ENCODE measurements at places on chromosomes 16 and 17.

DNA sequence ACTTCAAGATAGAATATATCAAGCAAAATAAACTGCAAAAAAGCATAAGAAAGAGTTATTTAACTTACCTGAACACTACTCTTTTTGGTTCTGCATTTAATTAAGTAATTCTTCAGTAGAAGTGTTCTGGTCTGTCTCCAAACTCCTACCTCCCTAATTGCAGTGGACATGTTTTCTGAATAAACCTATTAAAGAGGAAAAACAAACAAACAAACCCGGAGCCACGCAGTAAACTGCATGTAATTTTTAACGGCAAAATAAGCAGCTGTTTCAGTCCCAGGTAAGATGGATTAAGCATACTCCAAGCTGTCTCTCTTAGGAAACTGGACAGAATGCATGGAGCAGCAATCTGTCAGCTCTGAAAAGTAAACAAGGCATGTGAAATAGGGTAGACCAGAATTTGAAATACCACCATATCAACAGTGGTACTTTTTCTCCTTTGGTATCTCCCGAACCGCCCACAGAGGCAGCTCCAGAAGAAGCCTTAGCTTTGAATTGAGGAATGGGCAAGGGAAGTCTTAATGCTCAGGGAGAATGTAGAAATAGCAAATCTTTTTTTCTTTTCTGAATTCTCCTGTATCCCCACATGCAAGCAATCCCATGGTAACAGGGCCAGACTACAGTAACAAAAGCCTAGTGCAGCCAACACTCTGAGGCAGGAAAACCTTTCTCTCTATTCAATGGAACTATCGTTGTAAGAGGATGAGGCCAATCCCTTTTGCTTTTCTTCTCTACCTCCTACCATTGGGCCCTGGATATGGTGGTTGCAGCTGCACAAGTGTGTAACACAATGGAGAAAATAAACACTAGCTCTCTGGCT, 12.5 kb downstream of the ABCA5 start:
- DNase-seq, result no peak

GRCh38 chr17:38748149-38748891, at the start of gene PCGF2:
Gene PCGF2 (minus strand): TSS chr17:38748336. CDS start chr17:38740402, 7,934 bp downstream.
- no peak for DNase-seq

DNA sequence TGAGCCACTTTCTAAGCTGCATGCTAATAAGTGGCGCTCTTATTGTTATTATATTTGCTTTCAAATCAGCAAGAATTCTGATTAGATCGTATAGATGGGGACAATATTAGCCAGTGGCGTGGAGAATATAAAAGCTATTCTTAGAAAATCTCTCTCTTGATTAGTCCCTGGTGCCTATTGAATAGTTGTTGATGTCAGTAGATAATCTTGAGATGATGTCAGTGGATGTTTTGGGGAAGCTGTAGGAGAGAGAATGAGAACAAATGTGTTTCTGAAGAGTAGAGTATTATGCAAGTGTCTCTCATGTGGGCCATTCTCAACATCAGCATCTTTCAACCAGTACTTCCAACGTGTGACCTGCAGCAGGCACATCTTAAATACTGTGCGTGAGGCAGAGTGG, 445.7 kb downstream of the GRIN2A start:
- no peak for DNase-seq

DNA sequence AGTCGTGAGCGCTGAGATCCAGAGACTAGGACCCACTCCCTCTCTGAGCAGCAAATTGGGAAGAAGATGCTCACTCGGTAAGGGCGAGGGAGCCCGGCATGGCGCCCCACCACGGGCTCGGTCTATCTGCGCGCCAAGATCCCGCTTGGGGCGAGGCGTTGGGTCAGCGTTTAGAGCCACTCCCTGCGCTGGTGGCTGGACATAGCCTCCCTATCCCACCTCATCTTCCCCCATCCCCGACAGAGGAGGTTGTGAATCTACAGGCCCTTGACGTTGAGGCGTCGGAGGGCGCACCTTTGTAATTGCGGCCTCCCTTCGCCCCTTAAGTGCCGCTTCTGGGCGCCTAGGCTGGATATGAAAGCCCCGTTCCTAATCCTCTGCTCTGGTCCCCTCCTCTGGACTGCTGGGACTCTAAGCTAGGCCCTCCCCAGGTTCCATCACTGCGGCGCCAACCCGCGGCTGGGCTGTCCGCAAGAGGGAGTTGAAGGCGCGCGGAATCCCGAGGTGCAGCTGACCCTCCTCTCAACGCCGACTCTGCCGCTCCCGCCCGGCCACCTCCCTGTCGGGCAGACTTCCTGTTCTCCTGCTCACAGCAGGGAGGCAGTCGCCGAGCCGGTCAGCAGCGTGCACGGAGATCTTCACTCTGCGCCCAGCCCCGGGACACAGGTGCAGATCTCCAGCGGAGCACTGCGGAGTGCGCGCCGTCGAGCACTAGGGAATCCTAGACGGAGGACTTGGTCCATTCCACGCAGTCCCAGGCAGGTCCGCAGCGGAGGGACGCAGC, 16.1 kb upstream of the HOXB9 start:
- DNase-seq, result no peak

DNA sequence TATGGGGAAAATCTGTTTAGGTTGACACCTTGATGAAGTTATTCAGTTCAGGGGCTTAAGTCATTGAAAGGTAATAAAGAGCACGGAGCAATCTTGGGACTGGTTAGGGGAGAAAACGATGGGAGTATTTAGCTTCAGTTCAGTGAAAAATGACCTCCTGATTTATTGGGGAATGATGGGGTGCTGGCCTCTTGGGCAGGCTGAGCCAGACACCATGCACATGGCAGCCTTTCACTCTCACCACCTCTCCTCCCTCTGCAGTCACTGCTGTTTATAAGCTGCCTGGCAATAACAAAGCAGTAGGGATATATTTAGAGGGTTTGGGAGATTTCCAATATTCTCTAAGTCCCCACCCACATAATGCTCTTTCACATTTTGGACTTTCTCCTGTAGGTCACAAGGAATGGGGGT, 140.5 kb upstream of the HS3ST2 start:
- no peak for DNase-seq

DNA sequence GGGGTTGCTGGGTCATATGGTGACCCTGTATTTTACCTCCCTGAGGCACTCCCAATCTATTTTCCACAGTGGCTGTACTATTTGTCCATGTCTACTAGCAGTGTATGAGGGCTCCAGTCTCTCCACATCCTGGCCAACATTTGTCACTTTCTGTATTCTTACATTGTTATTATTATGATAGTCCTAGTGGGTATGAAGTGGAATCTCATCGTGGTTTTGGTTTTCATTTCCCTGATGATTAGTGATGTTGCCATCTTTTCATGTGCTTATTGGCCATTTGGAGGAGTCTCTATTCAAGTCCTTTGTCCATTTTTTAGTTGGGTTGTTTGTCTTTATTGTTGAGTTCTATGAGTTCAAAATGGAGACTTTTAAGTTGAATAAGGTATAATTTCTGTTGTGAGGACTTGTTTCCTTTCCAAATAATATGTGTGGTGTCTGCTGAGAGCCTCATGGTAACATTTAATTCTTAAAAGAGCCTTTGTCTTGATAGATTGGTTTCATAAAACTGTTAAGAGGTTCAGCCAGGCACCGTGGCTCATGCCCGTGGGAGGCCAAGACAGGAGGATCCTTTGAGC, 108.2 kb downstream of the RPTOR start:
- no peak for DNase-seq

- no peak for DNase-seq
Observed at GRCh38 chr17:39894681-39895376, 23.6 kb downstream of the GSDMB start.

- DNase-seq, result no peak
Observed at GRCh38 chr16:83727751-83728352, 79.9 kb upstream of the HSBP1 start.

DNA sequence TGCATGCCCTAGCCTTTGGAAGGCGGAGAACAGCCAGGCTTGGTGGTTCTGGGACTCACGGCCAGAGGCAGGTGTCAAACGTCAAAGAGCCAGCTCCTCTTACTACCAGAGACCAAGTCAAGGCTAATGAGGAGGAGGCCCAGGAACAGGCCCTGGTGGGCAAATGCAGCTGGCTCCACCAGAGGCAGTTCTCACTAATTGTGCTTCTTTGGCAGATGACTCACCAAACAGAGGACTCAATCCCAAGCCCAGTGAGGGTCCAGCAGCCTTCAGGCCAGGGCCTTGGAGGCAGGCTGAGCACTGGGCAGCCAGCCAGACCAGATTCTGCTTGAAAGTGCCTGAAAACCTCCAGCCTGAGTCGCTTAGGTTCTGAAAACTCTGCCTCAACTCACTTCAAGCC, 336.5 kb upstream of the CDH5 start:
- DNase-seq, result no peak

DNA sequence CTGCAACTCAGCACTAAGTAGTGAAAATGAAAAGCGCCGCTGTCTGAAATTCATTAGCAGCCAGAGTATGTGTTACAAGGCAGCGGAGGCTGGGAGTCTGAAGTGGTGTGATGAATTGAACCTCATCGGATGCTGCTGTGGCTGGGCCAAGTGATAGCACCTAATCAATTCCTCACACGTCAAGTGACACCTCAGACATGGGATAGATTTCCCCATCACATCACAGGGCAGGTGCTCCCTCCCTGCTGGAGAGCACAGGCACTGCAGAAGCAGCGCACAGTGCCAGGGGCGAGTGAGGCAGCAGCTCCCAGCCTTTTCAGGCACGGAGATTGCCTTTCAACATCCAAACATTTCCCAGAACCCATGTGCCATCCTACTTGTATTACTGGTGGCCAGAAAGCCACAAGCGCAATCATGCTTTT, 32.2 kb downstream of the DRC3 start:
- DNase-seq, result no peak

DNA sequence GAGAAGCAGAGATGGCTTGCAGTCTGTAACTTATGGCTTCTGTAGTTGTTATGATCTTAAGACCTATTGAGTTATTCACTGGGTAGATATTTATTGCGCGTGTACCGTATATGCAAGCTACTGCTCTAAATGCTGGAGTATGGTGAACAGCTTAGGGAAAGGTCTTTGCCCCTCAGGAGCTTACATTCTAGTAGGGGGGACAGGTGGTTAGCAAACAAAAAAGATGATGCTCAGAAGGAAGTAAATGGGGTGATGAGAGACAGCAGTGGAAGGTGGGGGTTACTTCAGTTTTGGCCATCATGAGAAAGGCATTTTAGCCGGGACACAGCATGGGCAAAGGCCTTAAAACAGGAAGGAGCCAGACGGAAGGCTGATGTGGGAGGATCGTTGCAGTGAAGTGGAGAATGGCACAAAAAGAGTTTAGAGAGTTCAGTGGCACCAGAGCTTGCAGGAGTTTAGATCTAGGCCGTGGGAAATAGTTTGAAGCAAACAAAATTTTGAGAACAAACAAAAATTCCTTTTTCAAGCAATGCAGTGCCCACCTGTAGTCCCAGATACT, 2.1 kb downstream of the ARMC7 start:
- no peak for DNase-seq

- DNase-seq, result no peak
Observed at GRCh38 chr16:49628148-49628547, 227.8 kb downstream of the ZNF423 start.

DNA sequence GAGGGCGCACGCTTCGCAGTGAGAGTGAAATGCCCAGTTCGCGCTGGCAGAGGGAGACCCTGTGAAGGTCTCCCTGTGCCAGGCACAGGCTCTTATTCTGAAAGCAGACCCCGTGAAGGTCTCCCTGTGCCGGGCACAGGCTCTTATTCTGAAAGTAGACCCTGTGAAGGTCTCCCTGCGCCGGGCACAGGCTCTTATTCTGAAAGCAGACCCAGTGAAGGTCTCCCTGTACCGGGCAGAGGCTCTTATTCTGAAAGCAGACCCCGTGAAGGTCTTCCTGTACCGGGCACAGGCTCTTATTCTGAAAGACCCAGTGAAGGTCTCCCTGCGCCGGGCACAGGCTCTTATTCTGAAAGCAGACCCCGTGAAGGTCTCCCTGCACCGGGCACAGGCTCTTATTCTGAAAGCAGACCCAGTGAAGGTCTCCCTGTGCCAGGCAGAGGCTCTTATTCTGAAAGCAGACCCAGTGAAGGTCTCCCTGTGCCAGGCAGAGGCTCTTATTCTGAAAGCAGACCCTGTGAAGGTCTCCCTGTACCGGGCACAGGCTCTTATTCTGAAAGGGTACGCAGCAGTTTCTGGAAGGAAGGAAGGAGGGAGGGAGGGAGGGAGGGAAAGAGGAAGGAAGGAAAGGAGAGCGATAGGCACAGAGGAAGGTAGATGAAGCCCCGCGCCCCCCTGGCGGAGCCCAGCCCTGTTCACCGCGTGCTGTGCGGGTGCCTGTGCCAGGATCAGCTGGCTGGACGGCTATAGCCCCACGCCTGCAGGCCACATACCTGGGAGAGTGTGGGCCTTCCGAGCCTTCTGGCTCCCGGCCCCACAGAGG, 55.3 kb downstream of the WDR45B start:
- DNase-seq, result peak; percentile 87

- no peak for DNase-seq
Observed at GRCh38 chr16:49022351-49022963, 259.2 kb downstream of the CBLN1 start.

DNA sequence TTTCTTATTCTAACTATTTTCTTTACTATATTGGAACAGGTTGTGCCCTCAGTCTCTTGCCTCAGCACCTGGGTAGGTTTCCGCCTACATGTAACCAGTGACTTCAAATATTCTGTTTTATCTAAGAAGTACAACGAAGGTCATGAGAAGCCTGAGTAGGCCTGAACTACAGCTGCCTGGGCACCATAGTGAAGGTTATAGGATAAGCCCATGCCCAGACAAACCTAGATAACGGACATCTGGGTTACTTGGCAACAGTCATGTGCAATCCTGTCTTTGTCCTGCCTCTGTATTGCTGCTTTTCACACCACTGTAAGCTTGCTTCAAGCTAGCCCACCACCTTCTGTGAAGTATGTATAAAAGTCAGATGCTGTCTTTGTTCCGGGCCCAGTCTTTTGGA, 25.4 kb upstream of the ARL4D start:
- DNase-seq, result no peak

- peak; percentile 32 for DNase-seq
Observed at GRCh38 chr17:50162466-50163254, 3.1 kb upstream of the SGCA start.

- no peak for DNase-seq
Observed at GRCh38 chr17:5675625-5676421, 91.5 kb upstream of the NLRP1 start.

DNA sequence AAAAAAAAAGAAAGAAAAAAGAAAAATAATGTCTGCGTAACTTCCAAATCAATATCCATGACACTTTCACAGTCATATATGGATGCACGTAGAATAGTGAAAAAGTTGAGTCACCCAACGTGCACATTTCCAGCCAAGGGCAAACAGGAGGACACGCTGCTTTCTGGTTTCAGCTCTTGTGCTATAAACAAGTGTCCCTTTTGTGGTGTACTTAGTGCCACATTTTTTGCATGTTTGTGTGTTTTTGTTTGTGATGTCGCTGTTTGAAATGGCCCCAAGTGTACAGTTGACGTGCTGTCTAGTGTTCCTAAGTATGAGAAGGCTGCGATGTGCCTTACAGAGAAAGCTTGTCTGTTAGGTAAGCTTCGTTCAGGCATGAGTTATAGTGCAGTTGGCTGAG, 2.9 kb downstream of the CHD9 start:
- DNase-seq, result no peak
